ENCODE measurements at places on chromosomes 1 and 21.
A peak's percentile ranks its signal among the peaks of the same experiment; 100 is the strongest.

GRCh38 chr1:27284425-27285273, 37.3 kb upstream of the TMEM222 start:
- DNase-seq: peak; percentile 46

GRCh38 chr1:1208713-1209433, 2.5 kb upstream of the TNFRSF18 start:
- DNase-seq: no peak

DNA sequence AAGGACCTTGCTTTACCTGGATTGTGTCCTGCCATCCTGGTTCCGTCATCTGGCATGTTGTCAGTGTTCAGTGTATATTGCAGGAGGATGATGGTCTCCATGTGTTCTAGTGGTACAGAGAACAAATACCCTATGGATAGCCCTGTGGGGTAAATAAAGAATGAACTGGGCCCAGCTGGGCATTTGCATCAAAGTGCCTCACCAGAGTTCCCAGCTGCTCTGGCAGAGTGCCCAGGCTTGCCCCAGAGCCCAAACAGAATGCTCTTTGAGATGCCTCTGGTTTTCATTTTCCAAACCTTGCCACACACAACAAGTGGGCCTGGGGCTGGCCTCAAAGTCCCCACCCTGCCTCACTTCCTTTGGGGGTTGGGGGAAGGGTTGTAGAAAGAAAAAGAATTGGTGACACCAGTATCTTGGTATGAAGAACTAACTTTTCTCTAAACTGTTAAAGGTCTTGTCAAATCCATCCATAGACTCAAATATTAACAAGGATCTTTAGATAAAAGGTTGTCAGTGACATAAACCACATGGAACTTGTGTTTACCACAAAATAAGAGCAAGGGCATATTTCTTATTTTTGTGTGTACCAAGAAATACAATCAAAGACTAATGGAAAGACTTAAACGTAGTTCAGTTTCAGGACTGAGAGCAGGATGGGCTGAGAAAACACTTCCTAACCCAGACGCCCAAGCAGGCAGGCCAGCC, 82.2 kb downstream of the LMO4 start:
- no peak for DNase-seq

DNA sequence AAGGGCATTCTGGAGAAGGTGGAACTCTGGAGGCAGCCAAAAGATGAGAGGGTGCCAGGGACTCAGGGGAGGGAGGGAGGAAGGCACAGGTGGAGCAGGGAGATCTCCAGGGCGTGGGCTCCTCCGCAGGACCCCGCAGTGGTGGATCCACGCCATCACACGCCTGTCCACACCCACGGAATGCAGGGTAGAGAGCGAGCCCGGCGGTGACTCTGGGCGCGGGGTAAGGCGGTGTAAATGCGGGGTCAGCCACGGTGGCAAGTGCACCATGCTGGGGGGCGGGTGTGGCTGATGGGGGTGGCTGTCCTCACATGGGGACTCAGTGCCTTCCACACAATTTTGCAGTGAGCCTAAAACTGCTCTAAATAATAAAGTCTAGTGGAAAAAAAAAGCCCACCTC, 105.1 kb upstream of the TTC34 start:
- DNase-seq: no peak

DNA sequence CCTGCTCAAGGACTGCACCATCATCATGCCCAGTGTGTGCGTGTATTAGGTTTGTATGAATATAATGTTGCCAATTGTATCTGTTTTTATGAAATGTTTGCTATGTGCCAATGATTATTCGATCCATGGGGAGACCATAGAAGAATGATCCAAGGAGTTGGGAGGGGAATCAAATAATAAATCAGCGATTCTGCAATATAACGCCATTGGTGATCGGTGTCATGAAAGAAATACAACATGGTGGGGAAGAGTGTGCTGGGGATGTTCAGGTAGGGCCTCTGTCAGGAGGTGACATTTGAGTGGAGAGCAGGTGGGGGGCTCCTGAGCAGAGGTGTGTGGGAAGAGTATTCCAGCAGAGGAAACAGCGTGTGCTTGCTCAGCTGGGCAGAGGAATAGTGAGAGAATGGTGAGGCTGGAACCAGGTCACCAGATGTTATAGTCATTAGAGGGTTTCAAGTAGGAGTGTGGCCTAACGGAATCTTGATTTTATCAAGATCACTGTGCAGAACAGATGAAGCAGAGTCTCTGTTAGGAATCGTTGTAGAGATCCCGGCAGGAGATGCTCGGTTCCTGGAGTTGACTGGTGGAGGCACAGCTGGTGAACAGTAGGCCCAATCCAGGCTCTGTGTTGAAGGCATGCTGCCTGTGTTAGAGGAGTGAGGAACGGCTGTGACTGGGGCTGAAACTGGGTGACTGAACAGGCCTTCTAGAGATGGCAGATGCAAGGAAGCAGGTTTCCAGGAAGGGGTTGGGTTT, 2.9 kb upstream of the ZNF496 start:
- DNase-seq: no peak

GRCh38 chr1:173257805-173258204, 50.7 kb upstream of the TNFSF4 start:
- DNase-seq: no peak

GRCh38 chr1:230834292-230834691, 34.0 kb downstream of the C1orf198 start:
- no peak for DNase-seq

DNA sequence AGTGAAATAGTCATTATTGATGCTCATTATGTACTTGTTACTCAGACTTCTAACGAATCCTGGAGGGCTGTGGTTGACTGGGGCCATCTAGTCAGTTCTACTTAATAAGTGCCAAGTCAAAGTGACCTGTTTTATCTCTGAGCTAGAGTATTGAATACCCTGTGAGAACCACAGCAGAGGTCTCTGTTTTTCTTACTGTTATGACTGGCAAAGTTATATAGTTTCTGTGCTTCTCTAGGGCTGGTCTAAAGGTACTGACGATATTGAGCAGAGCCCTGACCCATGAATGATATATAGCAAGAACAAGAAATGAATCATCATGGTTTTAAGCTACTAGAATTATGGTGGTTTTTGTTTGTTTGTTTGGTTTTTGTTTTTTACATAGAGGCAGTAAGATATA, 555.8 kb downstream of the PLA2G4A start:
- no peak for DNase-seq

- DNase-seq: peak; percentile 52
Observed at GRCh38 chr1:235415008-235415904, 48.0 kb downstream of the TBCE start.

- no peak for DNase-seq
Observed at GRCh38 chr21:34522284-34522683, 10.3 kb upstream of the KCNE1 start.

GRCh38 chr1:230354005-230354404, 72.1 kb downstream of the PGBD5 start:
- no peak for DNase-seq

- DNase-seq: no peak
Observed at GRCh38 chr21:28334407-28334806, 658.3 kb downstream of the LTN1 start.

- no peak for DNase-seq
Observed at GRCh38 chr1:38015978-38016725, 3.6 kb downstream of the UTP11 start.

DNA sequence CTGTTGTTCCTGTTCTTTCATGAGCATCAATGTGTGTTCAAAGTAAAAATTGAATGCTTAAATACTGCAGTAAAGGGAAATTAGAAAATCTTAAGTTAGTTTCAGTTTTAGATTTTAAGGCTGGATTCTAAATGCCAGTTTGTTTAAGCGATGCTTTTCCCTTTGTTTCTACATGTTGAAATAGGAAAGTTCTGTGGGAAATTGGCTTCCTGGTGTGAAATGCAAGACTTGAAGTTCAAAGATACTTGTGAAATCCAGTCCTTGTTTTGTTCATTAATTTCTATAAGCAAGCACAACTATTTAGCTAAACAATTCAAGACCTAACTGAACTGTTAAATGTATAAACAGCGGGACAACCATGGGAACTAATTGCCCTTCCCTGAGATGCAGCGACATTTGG, 149.1 kb downstream of the LYPLAL1 start:
- DNase-seq: no peak

- no peak for DNase-seq
Observed at GRCh38 chr1:68321084-68321685, 88.9 kb upstream of the WLS start.

DNA sequence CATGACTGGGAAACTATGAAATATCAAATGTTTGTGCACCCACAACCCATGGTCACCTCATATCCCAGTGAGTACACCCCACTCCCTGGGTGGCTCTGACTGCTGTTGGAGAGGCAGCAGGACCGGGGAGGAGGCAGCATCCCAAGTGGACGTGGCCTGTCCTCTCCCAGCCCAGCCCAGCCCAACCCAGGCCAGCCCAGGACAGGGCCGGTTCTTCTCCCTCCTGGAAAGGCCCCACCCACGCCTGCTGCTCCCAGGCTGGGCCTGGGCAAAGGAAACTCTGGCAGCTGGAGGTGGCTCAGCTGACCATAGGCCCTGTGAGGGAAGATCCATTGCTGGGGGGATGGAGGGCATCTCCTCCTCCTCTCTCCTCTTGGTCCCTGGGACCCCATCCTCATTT, 19.1 kb downstream of the MATN1 start:
- no peak for DNase-seq

DNA sequence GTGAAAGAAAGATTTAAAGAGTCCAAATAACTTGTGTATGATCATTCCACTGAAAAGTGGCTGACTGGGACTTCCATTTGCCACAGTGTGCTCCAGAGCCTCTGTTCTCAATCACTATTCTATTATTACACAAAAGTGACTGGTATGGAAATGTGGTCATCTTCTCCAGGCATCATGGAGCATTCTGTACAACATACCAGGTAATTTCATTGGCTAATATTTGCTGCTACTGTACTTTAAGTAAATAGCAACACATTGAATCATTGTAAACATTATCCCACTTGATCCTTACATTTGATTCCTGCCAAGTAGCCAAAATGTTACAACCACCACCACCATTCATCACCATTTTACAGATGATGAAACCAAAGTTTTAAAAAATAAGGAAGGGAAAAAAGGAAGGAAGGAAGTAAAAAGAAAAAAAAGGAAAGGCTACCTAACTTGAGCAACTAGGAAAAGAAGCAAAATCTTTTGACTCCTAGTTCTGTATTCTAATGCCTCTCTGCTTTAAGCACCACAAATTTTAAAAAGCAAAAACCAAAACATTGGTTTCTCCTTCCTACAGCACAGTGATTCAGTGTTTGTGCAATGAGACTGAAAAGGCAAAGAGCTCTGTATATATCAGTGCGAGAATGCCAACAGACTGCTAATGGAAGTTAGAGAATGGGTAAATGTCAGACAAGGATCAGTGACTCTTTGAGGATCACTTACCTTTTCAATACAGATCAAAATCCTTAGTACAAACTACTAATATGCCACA, 361.4 kb upstream of the PTBP2 start:
- no peak for DNase-seq

- DNase-seq: no peak
Observed at GRCh38 chr1:16608838-16609560, 4.4 kb downstream of the NBPF1 start.

GRCh38 chr1:199172171-199173124, 533.6 kb downstream of the PTPRC start:
- no peak for DNase-seq

GRCh38 chr21:42991992-42992740, 17.8 kb downstream of the PKNOX1 start:
- peak; percentile 63 for DNase-seq

DNA sequence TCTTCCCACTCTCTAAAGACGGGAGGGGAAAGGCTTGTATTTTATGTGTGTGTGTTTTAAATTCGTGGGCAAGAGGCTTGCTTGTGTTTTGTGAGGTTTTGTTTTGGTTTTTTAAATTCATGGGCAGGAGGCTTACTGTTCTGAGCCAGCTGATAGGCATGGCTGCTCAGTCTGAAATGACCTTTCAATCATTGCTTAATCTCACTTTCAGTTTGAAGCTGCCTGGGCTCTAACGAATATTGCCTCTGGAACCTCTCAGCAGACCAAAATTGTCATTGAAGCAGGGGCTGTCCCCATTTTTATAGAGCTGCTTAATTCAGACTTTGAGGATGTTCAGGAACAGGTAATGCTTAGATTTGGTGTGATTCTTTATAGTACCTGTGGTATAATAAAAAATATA, 20.3 kb upstream of the TXLNA start:
- DNase-seq: no peak

DNA sequence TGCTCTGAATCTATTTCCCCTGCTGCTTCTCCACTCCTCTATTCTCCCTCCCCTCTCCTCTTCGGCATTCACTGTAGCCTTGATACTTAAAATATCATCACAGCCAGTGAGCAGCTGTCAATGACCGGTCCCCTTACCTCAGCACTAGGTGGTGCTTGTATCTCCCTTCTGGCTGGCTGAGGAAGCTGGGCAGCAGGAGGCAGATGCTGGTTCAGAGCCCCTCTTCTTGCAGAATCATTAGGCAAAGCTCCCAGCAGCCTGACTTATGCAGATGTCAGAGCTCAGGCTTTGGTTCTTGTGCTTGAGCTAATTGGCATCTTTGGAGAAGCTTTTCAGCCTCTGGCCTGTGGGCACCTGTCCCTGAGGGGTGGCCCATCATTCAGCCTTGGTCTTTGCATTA, 31.9 kb upstream of the KCNA2 start:
- no peak for DNase-seq

DNA sequence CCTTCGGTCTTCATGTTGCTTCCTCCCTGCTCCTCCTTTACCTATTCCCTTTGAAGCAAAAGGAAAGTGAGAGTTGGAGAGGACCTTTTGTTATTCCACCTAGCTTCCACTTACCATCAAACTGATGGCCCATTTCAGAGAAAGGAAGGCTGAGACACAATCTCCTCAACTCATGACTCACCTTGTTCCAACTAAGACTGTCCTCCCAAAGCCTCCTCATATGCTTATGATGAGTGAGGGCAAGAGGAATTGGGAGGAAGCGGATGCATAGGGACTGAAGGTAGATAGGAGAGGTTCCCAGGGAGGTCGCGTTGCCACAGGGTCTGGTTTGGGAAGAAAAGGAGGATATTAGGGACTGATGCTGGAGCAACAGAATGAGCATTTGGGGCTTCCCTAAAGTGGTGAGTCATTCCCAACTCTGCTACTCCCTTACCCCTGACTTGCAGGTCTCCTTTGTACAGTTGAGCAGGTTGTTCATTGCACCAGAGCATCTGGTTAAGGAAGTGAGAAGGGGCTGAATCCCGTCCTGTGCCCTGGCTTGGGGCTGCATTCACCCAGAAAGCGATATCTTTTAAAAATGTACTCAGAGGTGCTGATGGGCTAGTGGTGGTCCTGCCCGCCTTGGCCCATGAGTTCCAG, 35.0 kb downstream of the LGR6 start:
- DNase-seq: no peak

DNA sequence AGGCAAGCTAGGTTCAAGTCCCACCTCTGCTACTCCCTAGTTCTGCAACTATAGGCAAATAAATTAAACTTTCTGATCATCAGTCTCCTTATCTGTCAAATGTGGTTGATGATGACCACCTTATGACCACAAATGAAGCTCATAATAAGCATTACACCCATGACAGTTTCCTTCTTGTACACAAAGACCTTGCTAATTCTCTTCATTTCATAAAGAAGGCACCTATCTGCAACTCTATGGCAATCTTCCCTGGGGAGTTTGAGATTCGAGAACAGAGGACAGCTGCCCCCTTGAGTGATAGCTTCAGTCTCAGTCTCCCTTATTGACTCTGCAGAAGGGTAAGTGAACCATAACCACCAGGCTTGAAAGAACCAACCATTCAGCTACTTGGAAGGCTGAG, 503.1 kb upstream of the DAB1 start:
- DNase-seq: no peak
